ENCODE measurements at places on chromosomes 4 and X.

DNA sequence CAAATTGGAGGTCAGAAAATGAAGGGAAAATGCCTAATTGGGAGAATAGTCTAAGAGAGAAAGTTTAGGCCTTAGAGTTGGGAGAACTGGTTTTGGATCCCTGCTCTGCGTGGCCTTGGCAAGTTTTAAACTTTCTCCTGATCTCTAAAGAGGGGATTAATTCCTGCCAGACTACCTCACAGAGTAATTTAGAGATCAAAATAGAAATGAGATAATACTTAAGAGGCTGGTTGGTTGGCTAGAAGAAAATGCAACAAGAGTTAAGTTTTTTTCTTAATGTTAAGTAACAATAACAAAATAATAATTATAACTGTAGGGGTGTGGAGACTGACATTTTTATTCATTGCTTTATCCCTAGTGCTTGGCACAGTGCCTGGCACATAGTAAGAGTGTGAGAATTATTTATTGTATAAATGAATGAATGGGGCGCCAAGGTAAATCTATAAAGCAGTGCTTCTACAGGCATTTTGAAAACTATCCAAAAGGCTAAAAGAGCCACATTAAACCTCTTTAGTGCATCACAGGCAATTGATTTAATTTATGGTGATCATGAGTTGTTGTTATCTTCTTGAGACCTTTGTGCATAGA, 160.5 kb downstream of the RASL11B start:
- DNase-seq, result no peak

DNA sequence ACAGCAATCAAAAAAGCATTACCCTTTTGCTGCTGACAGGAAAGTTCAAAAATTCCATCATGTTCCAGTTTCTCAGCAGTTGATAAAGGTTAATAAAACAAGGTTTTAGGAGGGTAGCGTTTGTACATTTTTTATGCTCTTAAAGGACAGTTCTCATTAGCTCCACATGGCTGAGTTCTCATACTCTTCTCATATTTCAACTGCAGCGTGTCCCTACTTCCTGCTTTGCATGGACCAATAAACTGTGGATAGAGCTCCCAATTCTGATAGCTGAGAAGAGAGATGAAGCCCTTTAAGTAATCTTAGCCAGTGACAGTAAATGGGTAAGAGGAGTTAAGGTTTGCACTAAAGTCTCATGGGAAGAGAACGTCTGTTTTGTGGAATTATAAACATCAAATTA, 53.5 kb downstream of the SPANXA2 start:
- DNase-seq, result no peak

GRCh38 chr4:125254106-125254505, 60.6 kb upstream of the FAT4 start:
- no peak for DNase-seq

GRCh38 chr4:157804986-157805385, 367.8 kb downstream of the GASK1B start:
- no peak for DNase-seq

GRCh38 chrX:78997870-78998558, 52.8 kb downstream of the P2RY10 start:
- DNase-seq, result no peak

GRCh38 chr4:150008546-150008945, 69.7 kb upstream of the DCLK2 start:
- no peak for DNase-seq

DNA sequence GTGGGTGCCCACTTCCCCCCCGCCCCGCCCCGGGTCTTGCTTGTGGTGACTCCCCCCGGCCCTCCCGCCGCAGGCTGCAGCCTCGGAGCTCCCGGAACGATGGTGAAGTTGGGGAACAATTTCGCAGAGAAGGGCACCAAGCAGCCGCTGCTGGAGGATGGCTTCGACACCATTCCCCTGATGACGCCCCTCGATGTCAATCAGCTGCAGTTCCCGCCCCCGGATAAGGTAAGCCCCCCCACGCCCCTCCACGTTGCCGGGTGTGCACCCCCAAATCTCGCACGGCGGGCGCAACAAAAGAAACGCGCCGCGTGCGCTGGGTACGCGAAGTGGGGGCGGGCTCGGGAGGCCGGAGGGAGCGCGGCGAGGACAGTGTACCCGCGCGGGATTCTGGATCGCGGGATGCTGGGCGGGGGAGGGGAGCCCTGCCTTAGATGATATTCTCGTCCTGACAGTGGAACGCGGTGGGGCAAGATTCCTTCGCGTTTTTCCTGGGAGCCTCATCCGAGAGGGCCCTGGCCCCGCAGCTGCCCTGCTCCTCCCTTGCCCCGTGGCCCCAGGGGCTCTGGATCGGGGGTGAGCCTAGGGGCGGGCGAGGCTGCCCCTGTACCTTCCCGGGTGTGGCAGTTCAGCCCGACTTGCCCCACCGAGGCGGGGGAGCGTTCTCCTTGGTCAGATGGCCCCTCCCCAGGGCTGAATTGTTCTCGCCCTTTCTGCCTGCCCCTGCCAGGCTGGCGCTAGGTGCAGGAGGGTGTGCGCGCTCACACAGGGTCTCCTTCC, 819 bp downstream of the NSG1 start:
- no peak for DNase-seq

GRCh38 chr4:89724716-89725115, 112.2 kb downstream of the SNCA start:
- DNase-seq, result no peak

DNA sequence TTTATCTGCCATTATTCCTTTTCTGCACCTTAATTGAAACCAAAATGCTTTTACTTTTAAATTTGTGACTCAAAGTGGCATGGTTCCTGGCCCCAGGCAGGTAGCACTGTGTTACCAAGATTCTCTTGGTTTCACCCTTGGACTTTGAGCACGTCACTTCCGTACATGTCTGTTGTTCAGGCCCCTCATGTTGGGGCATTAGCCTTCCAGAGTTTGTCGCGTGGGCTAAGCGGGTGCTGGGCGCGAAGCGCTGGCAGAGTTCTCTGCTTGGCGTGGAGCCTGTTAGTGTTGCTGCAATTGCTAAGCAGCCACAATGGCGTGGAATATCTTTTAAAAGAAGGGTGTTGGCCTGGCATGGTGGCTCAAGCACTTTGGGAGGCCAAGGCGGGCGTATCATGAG, 14.0 kb upstream of the TADA2B start:
- DNase-seq, result no peak

DNA sequence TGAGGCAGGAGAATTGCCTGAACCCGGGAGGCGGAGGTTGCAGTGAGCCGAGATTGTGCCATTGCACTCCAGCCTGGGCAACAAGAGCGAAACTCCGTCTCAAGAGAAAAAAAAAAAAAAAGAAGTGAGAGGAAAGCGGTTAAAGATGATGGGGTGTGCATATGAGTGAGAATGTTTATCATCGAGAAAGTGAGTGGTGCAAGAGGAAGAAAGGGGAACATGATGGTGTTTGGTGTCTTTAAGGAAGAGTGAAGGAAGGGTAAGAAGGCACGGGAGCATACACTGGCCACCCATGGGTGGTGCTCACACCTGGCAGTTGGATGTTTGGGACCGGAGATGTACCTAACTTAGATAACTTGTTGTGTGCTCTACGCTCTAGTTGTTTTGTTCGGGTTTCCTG, 62.2 kb downstream of the STOX2 start:
- no peak for DNase-seq

GRCh38 chr4:76624241-76624681, 189.2 kb downstream of the SHROOM3 start:
- DNase-seq, result no peak

DNA sequence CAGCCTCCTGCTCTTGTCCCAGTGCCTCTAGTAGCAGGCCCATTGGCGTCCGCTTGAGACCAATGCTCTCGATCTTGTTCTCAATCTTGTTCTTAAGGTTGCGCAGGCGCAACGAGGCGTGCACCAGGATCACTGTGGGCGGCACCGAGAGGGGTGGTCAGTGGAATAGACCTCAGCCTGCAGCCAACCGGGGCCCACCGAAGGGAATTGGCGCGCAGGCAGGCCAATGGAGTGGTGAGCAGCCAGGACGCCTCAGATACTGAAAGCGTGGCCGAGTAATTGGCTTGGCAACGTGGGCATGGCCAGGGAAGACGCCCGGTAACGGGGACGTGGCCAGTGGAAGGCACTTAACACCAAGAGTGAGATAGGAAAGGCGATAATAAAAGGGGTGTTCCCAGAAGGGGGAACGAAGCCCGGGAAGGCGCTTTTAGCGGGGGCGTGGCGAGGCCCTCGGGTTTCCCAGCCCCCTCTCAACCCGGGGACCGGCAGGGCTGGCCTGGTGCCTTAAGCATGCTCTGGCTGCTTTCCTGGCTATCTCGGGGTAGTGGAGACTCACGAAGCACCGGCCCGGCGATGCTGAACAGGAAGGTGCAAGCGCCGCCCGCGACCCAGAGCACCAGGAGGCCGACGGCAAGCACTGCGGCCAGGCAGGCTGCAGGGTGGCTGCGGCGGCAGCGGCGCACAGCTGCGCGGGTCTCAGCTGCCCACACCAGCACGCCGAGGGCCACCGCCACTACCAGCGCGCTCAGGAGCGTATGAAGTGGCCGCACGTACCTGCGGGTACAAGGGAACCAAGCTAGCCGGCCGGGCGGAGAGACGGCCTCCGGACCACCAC, 1.7 kb downstream of the PRAF2 start:
- no peak for DNase-seq

GRCh38 chr4:76606645-76607265, 171.7 kb downstream of the SHROOM3 start:
- no peak for DNase-seq

- no peak for DNase-seq
Measured at GRCh38 chrX:145405012-145405411, 157.7 kb downstream of the SPANXN1 start.

DNA sequence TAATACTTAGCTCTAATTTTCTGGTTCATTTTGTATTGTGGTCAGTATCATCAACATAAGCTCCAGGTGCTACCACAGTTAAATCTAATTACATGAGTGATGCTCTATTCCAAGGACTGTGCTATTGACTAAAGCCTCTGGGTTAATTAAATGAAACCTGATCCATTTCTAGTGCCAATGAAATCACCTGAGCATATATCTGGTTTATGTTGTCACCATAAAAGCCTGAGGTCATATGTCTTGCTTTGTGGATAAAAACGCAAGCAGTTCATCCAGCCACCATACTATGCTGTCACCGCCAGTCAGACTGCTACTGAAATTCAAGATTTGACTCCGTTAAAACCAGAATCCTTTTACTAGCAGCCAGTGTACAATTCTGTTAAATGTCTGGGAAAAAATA, 64.2 kb upstream of the ZNF518B start:
- no peak for DNase-seq

DNA sequence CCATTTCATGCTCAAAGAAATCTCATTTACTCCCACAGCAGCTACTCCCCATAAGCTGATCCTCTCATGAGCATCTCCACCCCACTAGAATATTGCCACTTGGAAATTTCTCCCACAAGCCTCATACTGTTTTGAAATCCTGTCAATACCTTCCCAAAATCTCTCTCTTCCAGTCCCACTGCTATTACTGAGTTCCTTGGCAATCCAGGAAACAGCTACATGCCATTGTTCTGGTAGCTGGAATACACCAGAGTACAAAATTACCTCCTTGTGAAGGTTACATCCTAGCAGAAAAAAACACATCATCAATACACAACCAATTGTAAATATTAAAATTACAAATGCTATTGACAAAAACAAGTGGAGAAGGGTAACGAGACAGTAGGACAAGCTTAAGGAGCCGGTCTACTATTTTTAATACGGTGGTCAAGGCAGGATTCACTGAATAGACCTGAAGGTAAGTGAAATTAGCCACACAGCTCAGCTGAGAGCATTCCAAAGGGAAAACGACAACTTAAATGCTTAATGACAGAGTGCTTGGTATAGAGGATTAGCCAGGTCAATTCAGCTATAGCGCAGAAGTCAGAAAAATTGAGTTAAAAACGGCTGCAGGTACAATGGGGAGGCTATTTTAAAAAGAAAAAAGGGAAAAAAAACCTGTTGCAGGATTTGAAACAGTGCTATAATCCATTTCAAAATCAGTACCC, 6.4 kb downstream of the RPL9 start:
- DNase-seq, result no peak

GRCh38 chr4:1008840-1009541, 2.4 kb upstream of the FGFRL1 start:
- no peak for DNase-seq

GRCh38 chrX:38305971-38306370, 21.3 kb downstream of the RPGR start:
- DNase-seq, result no peak

DNA sequence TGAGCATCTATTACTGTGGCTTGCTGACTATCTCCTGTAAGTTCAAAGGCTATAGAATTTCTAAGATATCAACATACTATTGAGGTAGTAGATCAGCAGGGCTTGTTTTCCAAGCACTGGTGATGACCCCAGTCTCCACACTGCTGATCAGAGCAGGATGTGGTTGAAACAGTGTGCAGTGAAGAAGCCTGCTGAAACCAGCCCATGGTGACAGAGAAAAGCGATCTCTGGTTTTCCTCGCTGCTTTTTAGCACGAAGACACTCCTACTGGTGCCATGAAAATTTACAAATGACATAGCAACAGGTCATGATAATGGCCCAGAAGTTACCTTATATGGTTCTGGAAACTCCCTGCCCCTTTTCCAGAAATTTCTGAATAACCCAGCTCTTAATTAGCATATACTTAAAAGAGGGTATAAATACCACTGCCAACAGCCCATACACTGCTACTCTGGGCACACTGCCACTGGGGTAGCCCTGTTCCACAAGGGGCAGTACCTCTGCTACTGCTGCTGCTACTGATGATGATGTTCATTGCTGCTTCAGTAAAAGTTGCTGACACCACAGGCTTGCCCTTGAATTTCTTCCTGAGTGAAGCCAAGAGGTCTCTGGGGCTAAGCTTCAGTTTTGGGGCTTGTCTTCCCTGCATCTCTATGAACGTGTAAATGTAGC, 1689.5 kb upstream of the PCDH10 start:
- no peak for DNase-seq

DNA sequence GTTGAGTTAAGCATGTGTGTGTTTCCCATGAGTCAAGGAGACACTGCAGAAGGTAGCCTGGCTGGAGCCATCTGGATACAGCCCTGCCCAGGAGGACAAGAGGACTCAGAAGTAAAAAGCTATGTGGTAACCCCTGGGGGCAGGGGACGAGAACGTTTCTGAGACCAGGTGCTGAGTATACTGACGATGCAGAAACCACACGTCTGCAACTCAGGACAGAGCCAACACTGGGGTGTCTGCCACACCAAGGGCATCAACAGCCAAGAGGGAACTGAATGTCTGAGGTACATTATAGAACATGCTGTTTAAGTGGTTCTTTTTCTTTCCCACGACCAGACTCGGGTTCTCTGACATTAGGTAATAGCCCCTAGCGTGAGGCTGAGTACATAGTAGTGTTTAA, 94.1 kb upstream of the GPR34 start:
- no peak for DNase-seq

DNA sequence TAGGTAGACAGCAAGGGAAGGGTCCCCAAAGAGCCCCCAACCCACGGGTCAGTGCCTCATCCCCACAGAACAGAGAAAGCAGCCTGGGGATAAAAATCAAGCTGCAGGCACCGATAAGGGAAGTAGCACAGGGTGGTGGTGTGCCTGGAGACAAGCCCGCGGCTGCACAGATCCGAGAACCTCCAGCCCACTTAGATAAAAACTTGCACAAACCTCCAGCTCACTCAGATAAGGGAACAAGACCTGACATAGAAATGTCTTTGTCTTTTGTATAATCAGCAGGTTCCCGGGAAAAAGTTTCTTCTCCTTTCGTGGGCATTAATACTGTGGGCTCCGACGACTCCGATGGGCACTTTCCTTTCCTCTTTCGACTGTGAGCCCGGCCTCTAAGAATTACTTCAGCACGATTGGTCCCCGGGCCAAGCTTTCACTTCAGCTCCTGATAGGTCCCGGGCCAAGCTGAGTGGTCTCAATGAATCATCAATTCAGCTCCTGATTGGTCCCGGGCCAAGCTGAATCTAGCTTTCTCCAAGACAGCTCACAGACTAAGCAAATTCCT, 32.4 kb downstream of the PRDX4 start:
- DNase-seq, result no peak

- no peak for DNase-seq
Measured at GRCh38 chr4:61245069-61245714, 45.1 kb downstream of the ADGRL3 start.

All from stimulated activated CD8-positive, alpha-beta memory T cell treated with anti-CD3 and anti-CD28 coated beads, Interleukin-4, amount 100 ng/mL, for 1 hour (primary cell).